ENCODE measurements at places on chromosomes 6 and 20.

GRCh38 chr6:166599205-166599604, 12.7 kb upstream of the RAMACL start:
- no peak for DNase-seq

GRCh38 chr6:150435832-150436231, 67.0 kb downstream of the IYD start:
- DNase-seq: no peak

DNA sequence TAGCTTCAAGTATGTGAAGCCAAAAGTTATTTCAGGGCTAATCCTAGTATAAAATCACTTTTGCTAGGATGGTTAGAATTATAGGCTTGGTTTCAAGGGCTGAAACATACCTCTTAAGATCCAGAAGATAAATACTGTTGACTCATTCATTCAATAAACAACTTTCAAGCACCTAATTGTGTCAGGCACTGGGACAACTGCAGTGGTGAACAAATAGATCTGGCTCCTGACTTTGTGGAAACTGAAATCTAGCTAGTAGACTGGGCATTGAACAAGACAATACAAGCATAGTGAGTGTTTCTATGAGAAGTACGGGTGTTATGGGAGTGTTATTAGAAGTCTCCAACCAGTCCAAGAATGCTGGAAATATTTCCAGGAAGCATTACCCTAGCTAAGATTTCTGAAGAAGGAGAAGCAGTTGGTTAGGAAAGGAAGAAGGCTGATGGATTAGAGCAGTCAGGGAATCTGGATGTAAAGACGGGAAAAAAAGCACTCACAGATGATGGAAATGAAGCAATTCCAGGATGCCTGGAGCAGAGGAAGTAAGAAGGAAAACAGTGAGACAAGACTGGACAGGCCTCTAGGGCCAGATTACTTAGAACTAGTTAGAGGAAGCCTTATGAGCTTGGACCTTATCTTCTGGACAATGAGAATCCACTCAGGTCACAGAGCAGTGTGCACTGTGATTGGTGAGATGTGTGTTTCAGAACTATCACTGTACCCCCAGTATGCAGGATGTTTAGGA, 132.6 kb upstream of the RAB32 start:
- no peak for DNase-seq

GRCh38 chr6:4355241-4355640, 219.9 kb upstream of the ECI2 start:
- DNase-seq: no peak

DNA sequence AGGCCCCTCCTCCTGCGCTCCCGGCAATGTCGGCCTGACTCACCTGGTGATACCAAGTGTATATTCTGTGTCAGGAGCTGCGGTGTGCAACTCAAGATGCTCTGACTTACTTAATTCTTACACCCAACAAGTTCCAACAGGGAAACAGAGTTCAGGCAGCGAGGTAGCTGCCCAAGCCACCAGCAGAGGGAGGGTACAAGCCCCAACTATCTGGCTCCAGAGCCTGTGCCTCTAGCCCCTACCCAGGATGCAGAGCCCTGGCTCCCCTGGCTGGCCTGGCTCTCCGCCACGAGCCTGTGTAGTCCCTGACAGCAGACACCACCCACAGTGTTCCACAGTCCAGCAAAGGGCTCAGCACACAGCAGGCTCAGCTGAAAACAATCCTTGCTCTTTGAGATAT, 34.9 kb downstream of the C20orf203 start:
- no peak for DNase-seq

GRCh38 chr20:37915800-37916570, 13.1 kb downstream of the VSTM2L start:
- DNase-seq: no peak

DNA sequence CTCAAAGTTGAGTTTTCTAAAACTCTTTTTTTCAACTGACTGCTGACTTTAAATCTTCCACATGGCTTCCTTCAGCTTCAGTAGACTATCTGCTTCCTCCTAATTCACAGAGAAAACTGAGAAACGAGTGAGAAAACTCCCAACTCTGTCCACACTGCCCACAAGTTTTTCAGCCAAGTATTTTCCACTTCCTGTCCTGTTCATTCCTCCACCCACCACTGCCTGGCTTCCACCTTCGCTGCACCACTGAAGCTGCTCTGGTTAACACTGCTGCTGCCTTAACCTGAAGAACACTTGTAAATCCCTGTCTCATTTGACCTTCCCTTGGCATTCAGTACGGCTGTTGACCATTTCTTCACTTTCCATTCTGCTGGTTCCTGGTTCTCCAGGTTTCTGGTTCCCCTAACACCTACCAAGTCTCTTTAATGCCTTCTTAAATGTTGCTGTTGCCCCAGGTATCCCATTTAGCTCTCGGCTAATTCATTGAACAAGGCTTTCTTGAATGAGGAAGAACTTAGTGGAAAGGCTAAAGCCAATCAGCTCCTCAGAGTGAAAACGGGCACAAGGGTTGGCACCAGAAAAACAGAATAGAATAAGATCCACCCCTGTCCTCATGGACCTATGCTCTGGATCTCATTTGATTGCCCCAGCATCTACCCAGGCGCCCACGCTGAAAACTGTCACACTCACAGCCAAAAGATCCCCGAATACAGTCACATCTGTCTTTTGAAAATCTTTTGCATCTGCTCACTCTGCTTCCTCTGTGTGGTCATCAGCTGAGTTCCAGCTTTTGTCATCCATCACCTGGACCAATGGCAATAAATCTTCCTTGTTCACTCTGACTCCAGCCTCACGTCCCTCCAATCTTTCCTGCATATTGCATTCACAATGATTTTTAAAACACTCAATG, 104.4 kb upstream of the TAB2 start:
- DNase-seq: no peak

DNA sequence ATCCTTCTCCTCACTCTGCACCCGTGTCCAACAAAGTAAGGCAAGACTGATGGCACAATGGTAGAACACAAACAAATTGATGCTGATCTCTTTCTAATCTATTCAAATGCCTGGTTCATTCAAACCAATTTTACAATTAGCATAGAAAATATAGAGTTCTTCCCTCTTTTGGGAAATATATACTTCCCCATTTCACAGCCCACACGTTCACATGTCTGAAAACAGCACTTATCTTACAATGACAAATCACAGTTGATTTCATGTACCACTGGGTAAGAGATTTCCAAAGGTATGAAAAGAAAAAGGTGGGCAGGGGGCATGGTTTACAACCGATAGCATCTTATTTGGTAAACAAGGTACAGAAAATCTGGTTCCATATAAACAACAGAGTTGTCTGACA, 137.6 kb downstream of the RNGTT start:
- DNase-seq: no peak

DNA sequence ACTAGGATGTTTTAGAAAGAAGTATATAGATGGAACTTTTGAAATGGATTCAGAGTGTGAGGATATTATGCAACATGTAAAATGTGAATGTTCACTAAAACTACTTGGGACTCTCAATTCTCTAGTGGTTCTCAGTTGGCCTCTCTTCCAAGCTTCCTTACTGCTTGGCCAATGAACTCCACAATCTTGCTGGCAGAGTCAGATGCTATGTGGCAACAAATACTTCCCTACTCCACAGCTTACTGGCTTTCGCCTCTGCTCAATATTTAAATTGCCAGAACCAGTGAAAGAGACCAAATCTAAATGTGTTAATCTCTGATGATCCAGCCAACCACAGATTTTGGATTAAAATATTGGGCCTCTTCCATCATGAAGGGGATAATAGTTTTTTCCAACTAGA, 138.4 kb downstream of the HTR1B start:
- DNase-seq: no peak

- DNase-seq: peak; percentile 14
These were observed 661.3 kb downstream of the BCKDHB start for GRCh38 chr6:80767808-80768207.

DNA sequence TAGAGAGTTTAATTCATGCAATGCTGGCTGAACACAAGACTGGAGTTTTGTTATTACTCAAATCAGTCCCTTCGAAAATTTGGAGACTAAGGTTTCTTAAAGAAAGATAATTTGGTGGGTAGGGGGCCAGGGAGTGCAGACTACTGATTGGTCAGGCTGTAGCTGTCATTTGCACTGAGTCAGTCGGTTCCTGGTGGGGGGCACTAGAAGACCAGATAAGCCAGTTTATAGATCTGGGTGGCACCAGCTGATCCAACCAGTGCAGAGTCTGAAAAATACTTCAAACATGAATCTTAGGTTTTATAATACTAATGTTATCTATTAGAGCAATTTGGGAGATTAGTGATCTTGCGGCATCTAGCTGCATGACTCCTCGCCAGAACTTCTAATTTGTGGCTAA, 530.7 kb downstream of the NKAIN2 start:
- peak; percentile 17 for DNase-seq

GRCh38 chr6:158548418-158549161, 11.3 kb upstream of the TMEM181 start:
- DNase-seq: no peak

- no peak for DNase-seq
These were observed 137.1 kb downstream of the PACRG start for GRCh38 chr6:162864911-162865310.

GRCh38 chr6:32149932-32150870, 1.5 kb downstream of the PRRT1 start:
- no peak for DNase-seq

- DNase-seq: peak; percentile 52
These were observed 246.1 kb downstream of the SMOC2 start for GRCh38 chr6:168686831-168687730.

- no peak for DNase-seq
These were observed 248.0 kb upstream of the PRDM1 start for GRCh38 chr6:105838171-105838570.

- DNase-seq: peak; percentile 91
These were observed 1.5 kb upstream of the GGT7 start for GRCh38 chr20:34874094-34874654.

DNA sequence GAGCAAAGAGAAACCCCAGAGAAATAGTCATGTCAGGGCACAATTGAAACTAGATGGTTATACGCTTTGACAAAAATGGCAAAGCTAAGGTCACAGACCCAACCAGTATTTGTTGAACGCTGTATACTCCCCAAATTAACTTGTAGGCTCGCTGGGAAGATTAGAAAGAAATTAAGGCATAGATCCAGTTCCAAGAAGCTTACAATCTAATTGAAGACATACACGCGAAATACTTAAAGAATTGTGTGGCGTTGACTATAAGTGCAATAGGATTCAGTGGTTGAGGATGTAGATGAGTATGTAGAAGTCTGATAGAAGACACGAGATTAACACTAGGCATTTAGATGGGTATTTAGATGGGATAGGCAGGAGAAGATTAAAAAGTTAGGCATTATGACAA, 525 bp downstream of the FAM229B start:
- no peak for DNase-seq

- DNase-seq: no peak
These were observed 5.9 kb downstream of the ESF1 start for GRCh38 chr20:13778827-13779226.

DNA sequence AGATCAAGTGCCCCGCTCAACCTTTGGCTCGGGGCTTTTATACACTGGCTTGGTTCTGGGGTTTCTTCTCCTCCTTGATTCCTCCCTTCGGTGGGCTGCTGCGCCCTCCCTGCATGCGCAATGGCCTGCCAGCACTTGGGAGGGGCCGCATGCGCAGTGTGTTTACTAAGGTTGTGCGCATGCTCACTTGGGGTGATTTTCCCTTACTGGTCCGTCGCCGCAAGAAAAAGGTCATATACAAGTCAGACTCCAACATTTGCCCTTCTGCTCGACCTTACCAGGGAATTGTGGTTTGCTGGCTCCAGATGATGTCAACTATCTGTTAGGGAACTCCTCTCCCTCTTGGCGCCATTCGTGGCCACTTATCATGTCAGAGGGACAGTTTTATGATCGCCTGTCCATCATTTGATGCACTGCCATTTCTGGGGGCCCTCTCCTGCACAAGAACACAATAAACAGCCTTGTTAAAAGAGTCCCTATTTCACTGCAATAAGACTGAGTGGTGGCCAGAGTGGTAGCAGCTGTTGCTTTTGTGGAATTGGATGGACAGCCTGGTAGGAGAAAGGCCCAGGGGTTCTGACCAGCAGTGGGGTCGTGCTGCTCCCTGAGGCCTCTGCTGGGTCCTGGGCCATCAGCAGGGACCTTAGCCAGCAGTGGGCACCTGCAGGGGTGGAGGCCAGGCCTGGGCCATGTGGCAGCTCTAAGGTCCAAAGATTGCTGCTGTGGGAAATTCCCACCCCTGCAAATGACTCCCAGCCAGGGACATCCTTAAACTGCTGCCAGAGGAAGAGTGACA, 2.8 kb upstream of the LBP start:
- peak; percentile 64 for DNase-seq

DNA sequence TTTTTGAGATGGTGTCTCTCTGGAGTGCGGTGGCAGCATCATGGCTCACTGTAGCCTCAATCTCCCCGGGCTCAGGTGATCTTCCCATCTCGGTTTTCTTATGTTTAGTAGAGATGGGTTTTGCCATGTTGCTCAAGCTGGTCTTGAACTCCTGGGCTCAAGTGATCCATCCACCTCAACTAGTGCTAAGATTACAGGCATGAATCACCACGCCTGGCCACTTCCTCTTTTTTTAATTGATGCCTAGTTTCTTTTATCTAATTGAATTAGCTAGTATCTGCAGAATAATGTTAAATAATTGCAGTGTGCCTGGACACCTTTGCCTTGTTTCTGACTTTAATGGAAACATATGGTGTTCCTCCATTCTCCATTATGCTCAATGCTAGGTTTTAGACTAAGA, 38.4 kb upstream of the SLC22A16 start:
- no peak for DNase-seq

DNA sequence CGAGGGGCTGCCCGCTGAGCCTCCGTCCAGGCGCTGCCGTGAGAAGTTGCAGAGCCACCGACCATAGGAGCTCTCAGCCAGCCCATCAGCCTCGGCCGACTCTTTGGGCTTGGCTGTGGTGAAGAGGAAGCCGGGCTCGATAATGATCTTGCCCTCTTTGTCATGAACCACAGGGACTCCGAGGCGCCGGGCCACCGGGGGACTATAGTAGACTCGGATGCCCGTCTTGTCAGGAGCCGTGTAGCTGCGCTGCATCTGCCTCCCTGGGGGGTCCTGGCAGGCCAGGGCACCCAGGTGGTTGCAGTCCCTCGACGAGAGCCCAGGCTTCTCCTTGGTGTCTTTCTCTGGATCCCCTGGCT, 20.5 kb upstream of the DSN1 start:
- DNase-seq: no peak

DNA sequence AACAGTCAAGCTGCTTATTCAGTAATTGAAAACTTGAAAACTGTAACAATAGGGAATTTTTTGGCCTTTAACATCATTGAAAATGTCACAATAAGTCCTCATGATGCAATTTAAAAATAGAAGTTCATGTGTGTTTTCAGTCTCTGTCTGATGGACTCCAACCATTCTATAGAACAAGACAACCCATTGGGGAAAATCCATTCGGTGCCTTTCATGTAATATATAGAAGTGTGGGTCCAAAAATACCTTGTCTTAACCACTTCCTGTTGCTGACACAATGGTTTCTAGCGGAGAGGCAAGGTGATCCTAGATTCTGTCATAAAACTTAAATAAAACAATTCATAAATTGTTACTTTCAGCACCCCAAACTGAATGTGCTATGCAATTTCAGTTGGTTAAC, 1131.3 kb upstream of the MAP3K7 start:
- DNase-seq: no peak

- DNase-seq: no peak
These were observed 16.9 kb downstream of the MPC1 start for GRCh38 chr6:166365806-166366205.

Measured in Calu3 (cell line).